Thymus (tissue), 14 donors: ENCODE measurements at places on chromosomes 12 and 14.
A peak's percentile ranks its signal among the peaks of the same experiment; 100 is the strongest.

GRCh38 chr14:92959189-92959531, 36.2 kb downstream of the CHGA start:
- no peak for DNase-seq

- DNase-seq = no peak
Observed at GRCh38 chr12:24945845-24946244, 3.1 kb downstream of the BCAT1 start.

DNA sequence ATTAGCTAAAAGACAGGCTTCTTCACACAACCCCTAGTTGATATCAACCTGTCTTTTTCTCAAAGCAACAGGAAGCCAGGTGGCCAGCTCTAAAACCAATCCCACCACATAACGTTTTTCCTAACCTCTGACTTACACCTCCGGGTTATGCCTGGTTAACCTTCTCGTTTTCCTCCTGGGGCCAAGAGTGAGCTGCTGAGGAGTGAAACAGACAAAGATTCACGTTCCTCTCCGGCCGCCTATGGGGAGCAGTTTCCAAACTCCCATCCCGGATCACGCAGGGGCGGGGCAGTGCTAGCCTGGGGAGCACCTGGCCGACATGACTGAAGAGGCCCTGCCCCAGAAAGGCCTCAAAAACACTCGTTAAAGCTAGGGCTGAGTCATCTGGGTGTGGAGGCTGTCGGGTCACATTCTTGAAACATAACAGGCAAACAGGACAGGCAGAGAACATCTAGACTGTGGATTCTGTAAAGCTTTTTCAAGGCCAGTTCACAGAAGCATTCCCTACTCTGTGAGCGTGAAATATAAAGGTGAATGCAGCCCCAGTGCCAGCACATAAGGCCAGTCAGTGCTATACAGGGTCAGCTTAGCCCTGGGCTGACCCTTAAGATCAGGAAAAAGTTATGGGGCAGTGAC, 25.9 kb upstream of the LGALS3 start:
- peak; percentile 29 for DNase-seq

- DNase-seq = no peak
Observed at GRCh38 chr14:32823706-32824105, 115.0 kb upstream of the NPAS3 start.

DNA sequence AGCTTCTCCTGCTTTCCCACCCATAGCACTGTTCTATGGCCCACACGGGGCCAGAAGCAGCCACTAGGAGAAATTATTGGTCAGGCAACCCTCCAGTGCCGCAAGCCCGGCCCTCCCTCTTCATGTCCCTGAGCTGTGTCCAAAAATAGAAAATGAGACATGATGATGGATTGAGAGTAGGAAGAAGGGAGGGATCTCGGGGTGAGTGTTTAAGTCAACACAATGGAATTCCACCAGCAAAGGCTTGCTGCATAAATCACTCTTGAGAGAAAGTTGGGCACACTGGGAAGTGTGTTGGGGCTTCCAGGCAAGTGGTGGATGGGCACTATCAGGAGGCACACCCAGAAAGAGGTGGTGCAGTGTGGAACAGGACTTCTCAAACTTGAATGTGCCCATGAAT, 94.2 kb downstream of the LLPH start:
- no peak for DNase-seq
